ENCODE measurements at places on chromosomes 6 and 20. TPM values are rescaled to one million over a fixed set of nuclear protein-coding genes. Genes with fewer than 3 reads are reported as not detected.

The TRIM10 gene
- total RNA-seq: not detected

The RSPO3 gene
- 0.31 TPM for total RNA-seq

The NOTCH4 gene
- total RNA-seq: 2.0 TPM

The HCRTR2 gene
- total RNA-seq: 0.29 TPM

The C6orf58 gene
- not detected for total RNA-seq

- DNase-seq: no peak
Measured at GRCh38 chr6:11810039-11810541, 31.5 kb upstream of the ADTRP start.

DNA sequence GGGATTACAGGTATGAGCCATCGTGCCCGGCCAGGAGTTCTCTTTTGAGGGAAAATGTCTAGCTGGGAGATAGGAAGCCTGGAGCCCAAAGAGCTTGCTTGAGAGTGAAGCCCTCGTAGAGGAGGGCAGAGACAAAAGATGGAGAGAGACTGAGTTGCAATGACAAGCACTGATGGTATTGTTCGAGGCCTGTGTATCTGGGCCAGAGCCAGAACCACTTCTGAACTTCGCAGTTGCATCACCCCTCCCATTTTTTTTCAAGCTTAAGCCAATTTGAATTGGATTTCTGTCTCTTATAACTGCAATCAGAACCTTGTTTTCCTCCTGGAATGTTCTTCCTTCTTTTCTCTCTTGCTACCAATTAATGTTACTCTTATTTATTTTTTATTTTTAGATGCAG, 83.1 kb downstream of the KCNB1 start:
- no peak for DNase-seq

GRCh38 chr6:78302411-78302810, 564.9 kb upstream of the IRAK1BP1 start:
- no peak for DNase-seq

DNA sequence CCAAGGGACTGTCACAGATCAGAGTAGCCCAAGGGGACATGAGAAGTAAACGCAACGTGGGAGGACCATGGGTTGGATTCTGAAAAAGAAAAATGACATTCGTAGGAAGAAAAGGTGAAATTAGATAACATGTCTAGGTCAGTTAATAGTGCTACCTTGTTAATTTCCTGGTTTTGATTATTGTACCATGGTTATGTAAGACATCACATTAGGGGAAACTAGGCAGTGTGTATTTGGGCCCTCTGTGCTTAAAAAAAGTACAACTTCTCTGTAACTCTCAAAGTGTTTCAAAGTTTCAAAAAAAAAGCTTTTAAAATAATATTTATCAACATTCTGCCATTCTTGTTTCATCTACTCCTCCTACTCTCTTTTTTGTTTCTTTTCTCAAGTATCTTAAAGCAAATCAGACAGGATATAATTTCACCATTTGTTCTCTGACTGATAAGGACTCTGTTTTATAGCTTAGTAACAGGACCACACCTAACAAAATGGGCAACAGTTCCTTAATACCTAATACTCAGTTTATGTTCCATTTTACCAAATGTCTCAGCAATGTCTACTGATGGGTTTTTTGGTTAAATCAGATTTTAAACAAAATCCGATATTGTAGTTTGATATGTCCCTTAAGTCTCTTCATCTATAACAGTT, 97.1 kb upstream of the PLCB4 start:
- DNase-seq: no peak

All from endodermal cell (in vitro differentiated cells).